ENCODE measurements at places on chromosomes 2 and 18. TPM values are rescaled to one million over a fixed set of nuclear protein-coding genes. Genes with fewer than 3 reads are reported as not detected.

- no peaks in the 10 kb centered on the region for H3K4me1 ChIP-seq
- no peak overlapping the region for H3K4me3 ChIP-seq
- H3K27ac ChIP-seq: no peak overlapping the region
- H3K36me3 ChIP-seq: no peaks in the 10 kb centered on the region
- H3K27me3 ChIP-seq: no peaks in the 10 kb centered on the region
These were observed 42.5 kb downstream of the SPATS2L start for GRCh38 chr2:200348897-200349563.

HOXD10 gene
- total RNA-seq: not detected

- no peak overlapping the region for H3K4me3 ChIP-seq
- no peaks in the 10 kb centered on the region for H3K27me3 ChIP-seq
- DNase-seq: no peak
- H3K27ac ChIP-seq: no peak overlapping the region
- H3K36me3 ChIP-seq: no peaks in the 10 kb centered on the region
These were observed 194.4 kb downstream of the ALK start for GRCh38 chr2:29726976-29727375.

GRCh38 chr2:41741951-41742595 lies 305.7 kb upstream of the PKDCC start:
- DNase-seq: no peak
- H3K4me1 ChIP-seq: no peaks in the 10 kb centered on the region
- H3K27ac ChIP-seq: no peak overlapping the region
- H3K36me3 ChIP-seq: no peaks in the 10 kb centered on the region
